ENCODE measurements at places on chromosomes 12 and 14.

DNA sequence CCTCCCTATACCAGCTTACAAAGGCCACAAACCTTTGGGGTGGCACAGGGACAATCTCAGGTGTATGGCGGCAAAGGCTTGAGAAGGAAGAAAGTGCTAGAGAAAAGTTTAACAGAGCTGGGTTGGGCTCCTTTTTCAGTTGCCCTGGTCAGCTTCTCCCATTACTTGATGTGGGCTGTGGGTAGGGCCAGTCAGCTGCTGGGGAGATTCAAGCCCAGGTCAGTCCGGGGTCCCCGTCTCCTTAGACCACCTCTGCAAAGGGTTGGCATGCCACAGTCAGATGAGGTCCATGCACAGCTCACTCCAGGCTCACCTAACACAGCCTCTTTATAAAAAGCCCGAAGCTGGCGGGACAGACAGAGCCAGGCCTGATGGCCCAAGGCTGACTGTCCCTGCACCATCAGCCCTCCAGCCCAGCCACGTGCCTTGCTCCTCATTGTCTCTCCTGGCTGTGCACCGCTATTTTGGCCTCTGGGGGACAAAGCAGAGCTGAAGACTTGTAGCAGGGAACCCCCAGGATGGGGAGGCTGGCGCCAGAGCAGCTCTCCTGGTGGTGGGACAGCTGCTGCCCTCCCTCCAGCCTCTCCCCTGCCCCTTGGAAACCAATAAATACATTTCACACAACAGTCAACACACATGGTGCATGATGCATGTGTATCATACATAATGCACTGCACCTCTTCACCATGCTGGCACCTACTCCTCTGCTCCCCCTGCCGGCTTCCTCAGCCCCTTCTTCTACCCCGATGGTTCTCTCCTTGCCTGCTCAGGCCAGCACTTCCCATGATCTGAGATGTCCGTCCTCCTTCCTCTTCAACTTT, 61.7 kb upstream of the DDX11 start:
- no peak for DNase-seq

DNA sequence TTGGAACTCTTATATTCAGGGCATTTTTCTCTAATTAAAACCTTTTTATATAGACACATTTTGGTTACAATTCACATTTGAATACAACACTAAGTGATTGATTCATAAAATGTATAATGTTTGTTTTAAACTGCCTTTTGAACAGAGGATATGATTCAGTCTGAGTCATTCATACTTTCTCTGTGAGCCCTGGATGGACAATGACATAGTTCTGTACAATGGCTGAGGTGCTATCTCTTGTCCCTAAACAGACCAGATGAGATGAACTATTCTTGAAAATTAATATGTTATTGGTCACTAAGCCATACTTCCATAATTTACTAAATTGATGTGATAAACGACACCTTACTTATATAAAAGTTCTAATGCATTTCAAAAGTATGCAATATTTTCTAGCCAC, 199.7 kb upstream of the ATXN7L3B start:
- DNase-seq = no peak

DNA sequence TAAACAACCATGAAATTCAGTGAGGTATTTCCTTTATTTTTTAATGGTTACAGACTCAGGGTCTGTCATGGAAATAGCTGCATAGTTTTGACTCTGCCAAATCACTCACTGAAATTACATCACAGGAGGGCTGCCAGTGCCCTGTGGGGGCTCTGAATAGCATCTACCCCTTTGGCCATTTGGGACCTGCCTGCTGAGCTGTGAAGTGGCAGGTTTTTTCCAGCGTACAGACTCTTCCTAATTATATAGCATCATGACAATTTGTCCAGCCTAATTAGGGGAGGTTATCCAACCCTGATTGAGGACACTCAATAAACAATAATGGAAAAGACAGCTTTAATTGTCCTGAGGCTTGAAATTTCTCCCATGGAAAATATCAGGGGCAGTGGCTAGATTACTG, 1.8 kb upstream of the COCH start:
- DNase-seq = no peak

GRCh38 chr12:64890873-64891468, 66.5 kb downstream of the TBC1D30 start:
- DNase-seq = no peak

DNA sequence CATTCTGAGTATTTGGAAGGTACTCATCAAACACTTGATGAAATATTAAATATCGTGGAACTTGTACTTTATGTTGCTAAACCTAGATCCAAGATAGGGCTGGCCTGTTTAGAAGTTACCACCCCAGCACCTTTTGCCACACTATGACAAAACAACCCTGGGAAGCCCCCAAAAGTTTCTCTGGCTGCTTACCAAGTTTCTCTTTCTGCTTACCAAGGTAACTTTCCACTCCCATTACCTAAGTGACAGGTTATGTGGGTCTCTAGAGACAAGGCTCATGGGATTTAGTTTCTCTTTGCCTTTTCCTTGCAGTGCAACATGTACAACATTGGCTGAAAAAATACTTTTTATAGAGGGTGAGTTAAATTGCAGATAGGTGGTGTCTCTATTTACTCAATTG, 28.9 kb upstream of the PPM1A start:
- peak; percentile 13 for DNase-seq

DNA sequence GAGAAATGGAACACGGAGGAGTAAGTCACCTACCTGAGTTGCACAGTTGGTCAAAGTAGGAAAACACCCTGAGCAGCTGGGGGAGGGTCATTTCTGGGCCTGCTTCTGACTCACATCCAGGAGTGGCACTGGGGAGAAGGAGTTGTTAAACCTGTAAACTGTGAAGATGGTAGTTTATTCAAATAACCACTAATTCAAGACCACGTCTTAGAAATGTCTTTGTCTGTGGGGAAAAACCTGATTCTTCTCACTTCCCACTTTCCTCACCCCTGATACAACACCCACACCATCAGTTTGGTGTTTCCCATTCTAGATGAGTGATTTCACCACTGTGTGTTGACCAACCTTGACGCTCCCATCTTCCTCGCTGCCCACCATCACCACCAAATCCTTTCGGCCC, 207.1 kb downstream of the ANO4 start:
- DNase-seq = no peak
